Brain (organoid and tissue), 16 donors: ENCODE measurements at places on chromosomes 5 and 9. TPM values are rescaled to one million over a fixed set of nuclear protein-coding genes. Genes with fewer than 3 reads are reported as not detected.

Gene INSL4
- not detected for polyA plus RNA-seq

Gene SLC2A6
- 14.5 TPM for polyA plus RNA-seq

Gene ALAD
- polyA plus RNA-seq, result 46.2 TPM

Gene PCDHB13
- polyA plus RNA-seq, result 0.87 TPM

Gene ASS1
- 146 TPM for polyA plus RNA-seq

Gene HTR1A
- 0.24 TPM for polyA plus RNA-seq

Gene CAVIN4
- 3.9 TPM for polyA plus RNA-seq

Gene SLC34A1
- not detected for polyA plus RNA-seq

Gene CCNI2
- polyA plus RNA-seq, result 0.22 TPM

Gene ZNG1E
- polyA plus RNA-seq, result 15.7 TPM

Gene RANBP17
- 2.2 TPM for polyA plus RNA-seq
